CD4-positive, alpha-beta T cell treated with Interleukin-6 for 4 hours (primary cell): ENCODE measurements at places on chromosomes 4 and X.
A peak's percentile ranks its signal among the peaks of the same experiment; 100 is the strongest.

GRCh38 chr4:60663769-60664168 is 536.4 kb upstream of the ADGRL3 start:
- no peak for DNase-seq

GRCh38 chr4:86482306-86483172 is 111.6 kb upstream of the PTPN13 start:
- DNase-seq = no peak

DNA sequence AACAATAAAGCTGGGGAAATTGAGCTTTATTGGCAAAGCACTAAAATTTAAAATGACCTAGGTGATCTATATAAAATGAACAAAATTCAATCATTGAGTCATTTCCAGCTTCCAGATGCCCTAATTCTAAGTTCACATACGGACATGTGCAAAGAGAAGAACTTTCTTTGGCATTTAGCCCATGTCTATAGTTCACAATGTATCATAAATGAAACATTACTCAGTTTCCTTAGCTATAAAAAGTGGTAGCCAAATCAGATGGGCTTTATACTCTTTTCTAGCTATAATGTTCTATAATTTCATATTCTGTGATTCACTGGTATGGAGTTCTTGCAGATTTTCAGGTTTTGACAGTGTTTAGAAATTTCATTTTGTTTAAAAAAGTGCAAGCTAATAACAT is 327.4 kb downstream of the KCTD8 start:
- no peak for DNase-seq

DNA sequence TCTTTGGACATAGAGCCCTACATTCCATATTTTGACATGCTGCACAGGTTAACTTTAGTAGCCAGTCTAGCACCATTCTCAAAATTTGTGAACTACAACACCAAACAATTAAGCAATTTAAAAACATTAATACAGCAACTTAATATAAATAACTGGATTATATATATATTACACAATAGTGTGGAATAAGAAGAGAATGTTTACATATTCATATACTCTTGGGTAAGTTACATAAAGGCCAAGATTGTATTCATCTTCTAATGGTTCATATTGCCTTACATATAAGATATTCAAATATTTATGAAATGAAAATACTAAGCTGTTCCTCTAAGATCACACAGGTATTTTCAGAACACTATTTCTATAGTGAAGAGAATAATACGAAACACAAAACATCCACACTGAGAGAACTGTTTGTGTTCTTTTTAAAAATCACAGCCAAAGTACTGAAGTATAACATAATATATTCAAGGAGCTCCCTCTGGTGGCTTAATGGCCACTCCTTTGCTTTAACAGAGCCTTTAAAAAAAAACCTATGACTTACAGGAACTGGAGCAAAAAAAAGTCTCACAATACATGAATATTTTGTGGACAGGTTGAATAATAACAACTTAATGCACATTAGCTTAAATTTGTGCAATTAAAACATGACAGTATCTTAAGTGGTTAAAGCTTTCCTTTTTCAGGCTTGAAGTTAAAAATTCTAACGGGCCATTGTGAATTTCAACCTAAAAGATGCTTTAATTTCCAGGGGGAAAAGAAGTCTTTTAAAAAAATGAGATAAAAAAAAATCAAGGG is 46.2 kb downstream of the NEK1 start:
- peak; percentile 40 for DNase-seq

GRCh38 chr4:109969087-109969486 is 56.4 kb downstream of the EGF start:
- DNase-seq = no peak
